T-helper 17 cell (primary cell): ENCODE measurements at places on chromosomes 7 and 10. TPM values are rescaled to one million over a fixed set of nuclear protein-coding genes. Genes with fewer than 3 reads are reported as not detected.

DNA sequence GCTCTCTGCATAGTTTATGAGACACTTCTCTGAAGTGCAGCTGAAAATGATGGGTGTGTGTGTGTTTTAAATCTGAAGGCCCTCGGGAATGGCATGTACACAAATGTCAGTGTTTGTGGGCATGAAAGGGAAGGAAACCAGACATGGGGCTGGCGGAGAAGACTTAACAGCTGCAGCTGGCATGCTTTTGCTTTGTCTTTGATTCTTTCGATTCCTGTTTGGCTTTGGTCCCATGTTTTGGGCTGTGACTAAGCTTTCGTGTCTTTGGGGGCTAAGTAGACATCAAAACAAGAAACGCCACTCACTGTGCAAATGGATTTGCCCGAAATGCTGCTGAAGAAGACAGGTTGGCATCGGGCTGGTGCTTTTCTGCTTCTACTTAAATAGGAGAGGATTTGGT is 179.3 kb downstream of the PFKFB3 start:
- peaks cover 12% of the 10 kb centered on the region for H3K4me1 ChIP-seq
- peak overlapping the region; percentile 60 for H3K27ac ChIP-seq
- DNase-seq, result no peak
- H3K27me3 ChIP-seq, result no peaks in the 10 kb centered on the region
- H3K36me3 ChIP-seq, result peaks cover 2% of the 10 kb centered on the region

DNA sequence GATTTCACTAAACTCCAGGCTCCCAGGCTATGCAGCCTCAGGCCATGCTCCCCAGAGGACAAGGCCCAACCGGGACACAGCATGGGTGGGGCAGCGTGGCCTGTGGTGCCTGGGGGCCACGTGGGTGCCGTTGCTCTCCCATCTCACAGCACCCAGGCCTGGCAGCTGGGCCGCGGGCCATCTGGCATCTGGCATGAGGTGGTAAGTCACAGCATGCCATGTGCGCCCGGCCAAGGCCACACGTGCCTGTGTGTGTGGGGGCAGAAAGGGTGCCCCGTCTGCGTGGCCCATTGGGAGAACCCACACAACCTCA is 204.1 kb downstream of the EBF3 start:
- no peaks in the 10 kb centered on the region for H3K27me3 ChIP-seq
- peaks cover 6% of the 10 kb centered on the region for H3K36me3 ChIP-seq
- no peak for DNase-seq
- H3K4me3 ChIP-seq, result no peak overlapping the region

DNA sequence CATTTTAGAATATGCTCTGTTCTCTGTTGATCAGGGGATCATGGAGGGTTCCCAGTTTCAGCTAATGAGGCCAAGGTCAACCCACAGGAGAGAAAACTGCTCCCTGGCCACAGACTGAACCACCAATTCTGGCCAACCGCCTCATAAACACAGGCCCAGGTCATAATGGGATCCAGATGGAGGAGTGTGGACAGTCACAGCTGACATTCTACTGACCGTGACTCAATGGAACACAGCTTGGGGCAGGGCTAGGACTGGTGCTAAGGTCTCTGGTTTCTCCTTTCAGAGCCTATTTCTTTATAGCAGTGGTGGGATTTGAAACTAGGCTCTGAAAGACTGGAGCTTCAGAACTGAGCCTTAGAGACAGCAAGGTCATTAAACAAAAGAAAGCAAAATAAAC is 68.3 kb downstream of the HIPK2 start:
- no peak for DNase-seq
- peaks cover 15% of the 10 kb centered on the region for H3K4me1 ChIP-seq
- H3K27me3 ChIP-seq, result no peaks in the 10 kb centered on the region
- H3K36me3 ChIP-seq, result peaks cover 4% of the 10 kb centered on the region
- peak overlapping the region; percentile 48 for H3K27ac ChIP-seq

DNA sequence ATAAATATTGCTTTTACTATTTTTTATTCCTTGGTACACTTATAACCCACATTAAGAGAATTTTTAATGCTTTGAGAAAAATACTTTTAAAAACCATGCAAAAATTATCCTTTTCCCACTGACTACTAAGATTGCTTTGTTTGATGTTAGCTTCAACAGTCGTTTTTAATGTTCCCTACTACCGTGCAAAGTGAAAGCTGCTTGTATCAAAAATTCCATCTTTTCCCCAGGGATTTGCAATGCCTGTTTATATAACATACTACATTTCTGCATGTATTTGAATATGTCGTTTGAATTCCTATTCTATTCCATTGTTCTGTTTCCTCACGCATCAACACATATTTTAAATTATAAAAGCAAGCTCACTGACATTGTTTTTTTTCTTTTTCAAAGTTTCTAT is 54.4 kb downstream of the TFPI2 start:
- no peak overlapping the region for H3K4me3 ChIP-seq
- no peaks in the 10 kb centered on the region for H3K27me3 ChIP-seq
- no peaks in the 10 kb centered on the region for H3K36me3 ChIP-seq
- no peak for DNase-seq
- H3K4me1 ChIP-seq, result no peaks in the 10 kb centered on the region

- H3K27me3 ChIP-seq, result no peaks in the 10 kb centered on the region
- peaks cover 20% of the 10 kb centered on the region for H3K36me3 ChIP-seq
- H3K27ac ChIP-seq, result no peak overlapping the region
- H3K4me1 ChIP-seq, result peaks cover 83% of the 10 kb centered on the region
Measured at GRCh38 chr10:11191678-11192077, 174.0 kb downstream of the CELF2 start.

DNA sequence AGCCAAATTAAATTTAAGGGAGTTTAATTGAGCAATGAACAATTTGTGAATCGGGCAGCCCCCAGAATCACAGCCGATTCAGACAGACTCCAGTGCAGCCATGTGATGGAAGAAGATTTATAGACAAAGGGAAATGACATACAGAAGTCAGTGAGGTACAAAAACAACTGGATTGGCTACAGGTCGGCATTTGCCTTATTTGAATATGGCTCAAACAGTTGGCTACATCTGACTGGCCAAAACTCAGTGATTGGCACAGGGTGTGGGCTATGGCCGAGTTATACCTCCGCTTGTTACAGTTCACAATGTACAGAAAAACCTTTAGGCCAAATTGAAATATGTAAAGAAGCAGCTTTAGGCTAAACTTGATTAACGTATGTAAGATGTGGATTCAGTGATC is 30.8 kb upstream of the EIF4H start:
- H3K27me3 ChIP-seq, result no peaks in the 10 kb centered on the region
- H3K27ac ChIP-seq, result no peak overlapping the region
- peaks cover 2% of the 10 kb centered on the region for H3K4me1 ChIP-seq

- DNase-seq, result no peak
- peaks cover 3% of the 10 kb centered on the region for H3K36me3 ChIP-seq
- peaks cover 3% of the 10 kb centered on the region for H3K4me1 ChIP-seq
- no peak overlapping the region for H3K4me3 ChIP-seq
- H3K27ac ChIP-seq, result no peak overlapping the region
Measured at GRCh38 chr7:121876656-121877500, 3.9 kb downstream of the PTPRZ1 start.

GRCh38 chr10:126736142-126736541 is 65.6 kb upstream of the C10orf90 start:
- H3K4me3 ChIP-seq, result no peak overlapping the region
- H3K36me3 ChIP-seq, result no peaks in the 10 kb centered on the region
- no peak for DNase-seq
- no peak overlapping the region for H3K27ac ChIP-seq
- H3K4me1 ChIP-seq, result no peaks in the 10 kb centered on the region

DNA sequence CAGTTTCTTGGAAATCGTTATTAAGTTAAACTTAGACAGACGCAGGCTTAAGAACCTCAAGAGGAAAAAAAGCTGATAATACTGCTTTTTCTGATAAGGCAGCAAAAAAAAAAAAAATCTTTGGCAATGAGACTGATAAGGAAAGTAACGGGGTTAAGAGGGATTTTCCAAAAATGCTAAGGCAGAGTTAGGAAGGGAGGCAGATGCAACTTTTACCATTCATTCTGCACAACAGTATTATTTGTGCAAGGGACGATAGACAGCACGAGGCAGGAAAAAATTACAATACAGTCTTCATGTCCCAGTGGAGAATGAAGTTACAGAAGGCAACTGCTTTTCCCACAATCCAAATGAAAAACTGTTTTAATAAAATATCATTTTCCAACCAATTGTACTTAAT is 194.0 kb downstream of the DOCK4 start:
- no peak for DNase-seq
- H3K27ac ChIP-seq, result no peak overlapping the region
- H3K4me1 ChIP-seq, result no peaks in the 10 kb centered on the region
- no peak overlapping the region for H3K4me3 ChIP-seq
- H3K36me3 ChIP-seq, result no peaks in the 10 kb centered on the region

GRCh38 chr7:33446551-33446950 is 317.2 kb downstream of the BBS9 start:
- no peak overlapping the region for H3K4me3 ChIP-seq
- no peaks in the 10 kb centered on the region for H3K27me3 ChIP-seq
- peaks cover 3% of the 10 kb centered on the region for H3K36me3 ChIP-seq
- no peak for DNase-seq

DNA sequence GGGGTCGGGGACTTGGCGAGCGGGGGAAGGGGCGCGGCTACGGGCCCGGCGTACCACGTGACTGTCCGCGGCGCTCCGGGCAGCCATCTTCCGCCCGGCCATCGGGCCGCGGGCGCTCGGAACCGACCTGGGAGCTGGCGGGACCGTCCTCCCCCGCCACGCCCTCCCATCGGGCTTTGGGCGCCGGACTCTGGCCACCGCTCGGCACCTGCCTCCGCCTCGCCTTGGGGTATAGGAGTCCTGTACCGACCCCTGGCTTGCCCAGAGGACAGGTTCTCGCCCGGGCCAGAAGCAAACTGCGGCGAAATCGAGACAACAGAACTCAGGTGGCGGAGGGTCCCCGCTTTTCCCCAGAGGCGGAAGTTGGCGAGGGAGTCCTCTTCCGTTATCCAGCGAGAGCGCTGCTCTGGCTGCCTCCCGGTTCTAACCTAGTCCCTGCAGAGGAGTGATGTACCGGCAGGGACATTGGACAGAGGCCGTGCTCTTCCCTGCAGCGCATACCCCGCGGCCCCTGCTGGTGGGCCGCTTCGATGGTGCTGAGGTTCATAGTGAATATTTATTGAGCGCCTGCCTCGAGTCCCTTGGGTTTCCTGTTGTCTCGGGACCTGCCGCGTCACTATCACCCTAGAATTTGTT is 1.2 kb upstream of the SGMS1 start:
- no peaks in the 10 kb centered on the region for H3K36me3 ChIP-seq
- peak overlapping the region; percentile 99 for H3K4me3 ChIP-seq
- no peaks in the 10 kb centered on the region for H3K27me3 ChIP-seq
- peak; percentile 50 for DNase-seq
- peaks cover 18% of the 10 kb centered on the region for H3K4me1 ChIP-seq

DNA sequence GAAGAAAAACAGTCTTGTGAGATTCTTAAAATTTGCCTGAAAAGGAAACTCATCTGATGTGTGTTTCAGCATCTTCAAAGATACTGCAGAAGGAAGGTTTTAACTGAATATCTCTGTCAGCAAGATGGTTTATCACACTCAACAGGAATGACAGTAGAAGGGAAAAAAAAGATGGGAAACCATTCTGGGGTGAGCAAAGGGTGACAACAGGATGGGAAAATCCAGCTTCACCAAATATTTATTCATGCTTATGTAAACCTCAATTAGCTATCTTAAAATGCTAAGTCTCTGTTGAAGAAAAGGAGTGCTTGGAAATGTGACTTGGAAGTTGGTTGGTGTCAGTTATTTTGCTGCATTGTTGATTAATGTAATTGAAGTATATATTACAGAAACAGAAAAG is 82.2 kb downstream of the FZD1 start:
- no peaks in the 10 kb centered on the region for H3K27me3 ChIP-seq
- no peak overlapping the region for H3K27ac ChIP-seq
- no peak for DNase-seq
- no peaks in the 10 kb centered on the region for H3K36me3 ChIP-seq
- H3K4me1 ChIP-seq, result no peaks in the 10 kb centered on the region

- H3K27me3 ChIP-seq, result no peaks in the 10 kb centered on the region
- H3K27ac ChIP-seq, result no peak overlapping the region
- no peak overlapping the region for H3K4me3 ChIP-seq
- no peaks in the 10 kb centered on the region for H3K36me3 ChIP-seq
- no peaks in the 10 kb centered on the region for H3K4me1 ChIP-seq
Measured at GRCh38 chr7:71266912-71267311, 135.0 kb downstream of the GALNT17 start.

DNA sequence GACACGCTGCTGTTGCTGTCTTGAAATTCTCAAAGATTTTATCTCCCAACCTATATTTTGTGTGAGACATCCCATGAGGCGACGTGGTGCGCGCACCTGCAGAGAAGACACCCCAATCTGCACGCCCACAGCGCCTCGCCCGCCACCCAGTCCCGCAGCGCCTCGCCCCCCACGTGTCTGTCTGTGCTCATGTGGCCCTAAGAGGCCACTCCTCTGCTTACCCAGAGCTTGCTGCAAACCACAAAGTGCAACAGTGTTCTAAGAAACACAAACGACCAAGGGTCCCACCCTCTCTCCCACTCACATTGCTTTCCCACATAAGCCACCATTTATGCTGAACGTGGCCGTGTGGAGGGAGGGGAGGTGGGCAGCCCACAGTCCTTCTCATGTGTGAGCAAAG is 287.2 kb downstream of the PTPRN2 start:
- H3K4me1 ChIP-seq, result no peaks in the 10 kb centered on the region
- H3K36me3 ChIP-seq, result peaks cover 3% of the 10 kb centered on the region
- H3K4me3 ChIP-seq, result no peak overlapping the region
- no peak overlapping the region for H3K27ac ChIP-seq

GRCh38 chr7:27608776-27609495 is 53.7 kb downstream of the HIBADH start:
- H3K27me3 ChIP-seq, result no peaks in the 10 kb centered on the region
- H3K27ac ChIP-seq, result no peak overlapping the region
- no peak overlapping the region for H3K4me3 ChIP-seq
- H3K4me1 ChIP-seq, result peaks cover under 1% of the 10 kb centered on the region
- H3K36me3 ChIP-seq, result no peaks in the 10 kb centered on the region

DNA sequence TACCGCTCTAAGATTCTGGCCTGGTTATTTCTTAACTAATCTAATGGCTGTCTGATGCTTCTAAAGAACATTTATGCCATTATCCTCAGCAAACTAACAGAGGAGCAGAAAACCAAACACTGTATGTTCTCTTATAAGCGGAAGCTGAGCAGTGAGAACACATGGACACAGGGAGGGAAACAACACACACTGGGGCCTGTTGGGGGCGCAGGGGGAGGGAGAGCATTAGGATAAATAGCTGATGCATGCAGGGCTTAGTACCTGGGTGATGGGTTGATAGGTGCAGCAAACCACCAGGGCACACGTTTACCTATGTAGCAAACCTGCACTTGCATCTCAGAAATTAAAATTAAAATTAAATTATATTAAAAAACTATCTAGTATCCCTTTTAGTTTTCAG is 853.5 kb downstream of the GATA3 start:
- peaks cover 3% of the 10 kb centered on the region for H3K4me1 ChIP-seq
- H3K36me3 ChIP-seq, result no peaks in the 10 kb centered on the region
- no peak for DNase-seq
- peaks cover 10% of the 10 kb centered on the region for H3K27me3 ChIP-seq
- no peak overlapping the region for H3K4me3 ChIP-seq

- no peaks in the 10 kb centered on the region for H3K36me3 ChIP-seq
- H3K27ac ChIP-seq, result no peak overlapping the region
- no peak for DNase-seq
- H3K4me3 ChIP-seq, result no peak overlapping the region
Measured at GRCh38 chr7:106223156-106223555, 61.6 kb downstream of the NAMPT start.

- H3K27ac ChIP-seq, result peak overlapping the region; percentile 1
- H3K27me3 ChIP-seq, result no peaks in the 10 kb centered on the region
- no peak overlapping the region for H3K4me3 ChIP-seq
- DNase-seq, result no peak
Measured at GRCh38 chr7:106252568-106252967, 32.2 kb downstream of the NAMPT start.

GRID2IP gene
- total RNA-seq, result 0.18 TPM

CPED1 gene
- 0.40 TPM for total RNA-seq

LRRC61 gene
- 6.9 TPM for total RNA-seq

ZNF425 gene
- 0.87 TPM for total RNA-seq

TMEM270 gene
- total RNA-seq, result not detected

GATA3 gene
- 91.9 TPM for total RNA-seq

ADAP1 gene
- total RNA-seq, result 6.7 TPM
